Neural progenitor cell (in vitro differentiated cells): ENCODE measurements at places on chromosomes 11 and 22.

DNA sequence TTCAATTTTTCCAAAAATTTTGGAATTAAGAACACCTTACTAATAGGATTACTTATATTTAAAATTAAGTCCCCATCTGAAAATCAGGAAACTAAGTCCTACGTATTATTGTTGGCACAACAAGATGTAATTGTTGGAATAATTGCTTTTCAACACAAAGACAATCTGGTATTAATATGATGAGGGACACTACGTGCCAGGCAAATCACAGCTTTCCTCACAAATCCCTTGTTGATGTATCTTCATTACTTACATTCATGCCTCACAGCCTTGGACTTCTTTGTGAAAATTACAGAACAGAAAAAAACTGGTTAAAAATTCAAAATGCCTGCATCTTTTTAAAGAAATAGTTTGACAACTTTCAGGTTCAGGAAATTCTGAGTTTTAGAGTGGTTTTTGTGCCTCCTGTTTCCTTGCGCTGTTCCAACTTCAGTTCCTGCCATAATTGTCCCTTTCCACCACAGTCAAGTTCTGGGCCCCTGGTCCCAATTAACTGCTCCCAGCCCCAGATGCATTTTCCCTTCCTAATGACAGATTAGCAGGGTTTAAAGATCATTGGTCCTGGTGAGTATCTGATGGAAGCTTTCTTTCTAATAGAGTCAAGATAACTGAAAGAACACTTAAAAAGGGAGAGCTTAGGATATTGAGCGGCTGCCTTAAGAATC lies 23.3 kb upstream of the CCDC34 start:
- no peak for DNase-seq
- peak overlapping the region; percentile 97 for H3K27ac ChIP-seq
- peaks cover 53% of the 10 kb centered on the region for H3K4me1 ChIP-seq
- peaks cover 50% of the 10 kb centered on the region for H3K36me3 ChIP-seq

DNA sequence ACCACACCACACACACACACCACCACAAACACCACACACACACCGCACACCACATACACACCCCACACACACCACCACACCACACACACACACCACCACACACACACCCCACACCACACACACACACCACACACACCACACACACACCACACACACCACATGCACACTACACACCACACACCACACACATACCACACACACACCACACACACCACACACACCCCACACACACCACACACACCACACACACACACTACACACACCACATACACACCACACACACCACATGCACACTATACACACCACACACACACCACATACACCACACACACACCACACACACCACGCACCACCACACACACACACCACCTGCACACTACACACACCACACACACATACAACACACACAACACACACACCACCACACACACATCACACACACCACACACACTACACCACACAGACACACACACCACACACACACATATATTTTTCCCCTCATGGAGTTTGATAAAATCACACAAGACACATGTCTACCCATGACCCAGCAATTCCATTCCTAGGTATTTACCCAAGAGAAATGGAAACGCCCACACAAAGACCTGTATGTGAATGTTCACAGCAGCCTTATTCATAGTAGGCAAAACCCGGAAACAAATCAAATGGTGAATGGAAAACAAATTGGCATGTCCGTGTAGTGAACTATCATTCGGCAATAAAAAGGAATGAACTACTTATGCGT lies 14.3 kb downstream of the CD5 start:
- no peak for DNase-seq
- H3K36me3 ChIP-seq = no peaks in the 10 kb centered on the region
- H3K27me3 ChIP-seq = no peaks in the 10 kb centered on the region
- no peak overlapping the region for H3K4me3 ChIP-seq
- no peak overlapping the region for H3K27ac ChIP-seq

GRCh38 chr11:18036456-18036855 lies 9.6 kb downstream of the TPH1 start:
- H3K4me1 ChIP-seq = no peaks in the 10 kb centered on the region
- H3K27me3 ChIP-seq = peaks cover 7% of the 10 kb centered on the region
- no peak for DNase-seq
- no peak overlapping the region for H3K27ac ChIP-seq
- no peaks in the 10 kb centered on the region for H3K36me3 ChIP-seq

GRCh38 chr11:131446590-131447275 lies 76.3 kb downstream of the NTM start:
- H3K27ac ChIP-seq = no peak overlapping the region
- no peak for DNase-seq
- H3K27me3 ChIP-seq = no peaks in the 10 kb centered on the region
- peaks cover 7% of the 10 kb centered on the region for H3K4me1 ChIP-seq

- H3K4me3 ChIP-seq = no peak overlapping the region
- no peaks in the 10 kb centered on the region for H3K27me3 ChIP-seq
- H3K4me1 ChIP-seq = no peaks in the 10 kb centered on the region
- DNase-seq = no peak
Observed at GRCh38 chr11:110897035-110897434, 184.8 kb upstream of the ARHGAP20 start.

DNA sequence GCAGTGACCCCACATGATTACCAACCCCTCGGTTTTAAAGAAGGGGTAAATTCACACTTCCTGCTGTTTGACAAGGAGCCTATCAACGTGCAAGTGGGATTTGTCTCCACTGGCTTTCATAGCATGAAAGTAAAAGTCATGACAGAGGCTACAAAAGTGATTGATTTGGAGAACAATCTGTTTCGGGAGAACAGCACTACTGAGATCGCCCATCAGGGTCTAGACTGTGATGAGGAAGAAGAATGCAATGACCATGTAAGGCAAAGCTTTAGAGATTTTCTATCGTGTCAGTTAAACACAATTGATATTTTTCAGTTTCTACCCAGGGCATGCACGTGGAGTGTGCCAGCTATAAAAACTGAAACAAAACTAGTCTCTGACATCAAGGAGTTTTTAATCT lies 41.7 kb downstream of the HORMAD2 start:
- H3K27me3 ChIP-seq = no peaks in the 10 kb centered on the region
- H3K27ac ChIP-seq = no peak overlapping the region
- H3K4me1 ChIP-seq = no peaks in the 10 kb centered on the region

GRCh38 chr22:20788627-20789344 lies 14.9 kb downstream of the SERPIND1 start:
- no peak overlapping the region for H3K4me3 ChIP-seq
- no peaks in the 10 kb centered on the region for H3K4me1 ChIP-seq
- no peaks in the 10 kb centered on the region for H3K36me3 ChIP-seq
- no peaks in the 10 kb centered on the region for H3K27me3 ChIP-seq

DNA sequence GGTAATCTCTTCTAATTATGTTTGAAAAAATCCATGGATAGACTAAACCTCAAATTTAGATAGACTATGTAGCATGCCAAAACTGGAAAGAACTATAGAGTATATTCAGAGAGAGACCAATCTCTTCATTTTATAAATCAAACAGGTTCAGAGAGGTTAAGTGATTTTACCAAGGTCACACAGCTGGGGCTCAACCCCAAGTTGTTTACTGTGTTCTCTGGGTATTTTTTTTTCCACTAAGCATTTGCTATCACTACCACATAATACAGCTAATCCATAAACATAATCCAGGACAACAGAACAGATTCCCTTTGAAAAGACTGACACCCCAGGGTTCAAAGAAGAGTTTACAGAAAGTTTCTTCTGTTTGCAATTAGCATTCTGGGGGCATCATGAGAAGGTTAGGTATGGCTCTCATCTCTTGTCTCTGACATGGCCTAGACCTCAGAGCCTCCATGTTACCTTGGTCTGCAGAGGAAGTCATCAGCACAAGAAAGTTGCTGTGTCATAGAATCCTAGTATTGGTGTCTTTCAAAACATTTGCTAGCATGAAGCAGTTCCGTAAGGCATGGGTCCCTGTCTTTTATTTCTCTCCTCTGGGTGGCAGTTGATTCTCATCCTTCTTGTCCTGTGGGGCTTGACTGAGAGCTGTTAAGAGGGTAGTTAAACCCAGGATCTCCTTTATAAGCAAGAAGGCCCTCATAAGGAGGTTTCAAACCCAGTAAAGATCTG lies 94.5 kb upstream of the HSD17B12 start:
- no peak for DNase-seq
- H3K27ac ChIP-seq = no peak overlapping the region
- H3K4me1 ChIP-seq = peaks cover 11% of the 10 kb centered on the region
- H3K36me3 ChIP-seq = no peaks in the 10 kb centered on the region
- H3K27me3 ChIP-seq = peaks cover 75% of the 10 kb centered on the region
- H3K4me3 ChIP-seq = no peak overlapping the region

DNA sequence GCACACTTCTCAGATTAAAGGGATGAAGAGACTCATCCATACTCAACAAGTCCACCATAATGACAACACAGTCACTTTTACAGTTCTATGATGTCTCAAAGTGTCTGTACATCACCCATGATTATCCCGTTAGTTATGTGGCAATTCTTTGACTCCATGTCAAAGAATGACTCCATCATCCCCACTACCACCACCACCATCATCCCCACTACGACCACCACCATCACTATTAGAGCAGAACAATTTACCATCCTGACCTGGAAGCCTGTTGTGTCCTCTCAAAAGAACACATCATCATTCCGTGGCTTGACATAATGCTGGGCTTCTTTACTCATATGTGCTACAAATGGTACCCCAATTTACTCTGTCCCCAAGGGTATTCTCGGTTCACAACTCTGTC lies 13.7 kb downstream of the PRR5L start:
- no peak for DNase-seq
- no peaks in the 10 kb centered on the region for H3K4me1 ChIP-seq
- no peaks in the 10 kb centered on the region for H3K27me3 ChIP-seq
- H3K27ac ChIP-seq = no peak overlapping the region
- no peak overlapping the region for H3K4me3 ChIP-seq
- H3K36me3 ChIP-seq = no peaks in the 10 kb centered on the region

GRCh38 chr22:24059793-24060192 lies 48.7 kb downstream of the CABIN1 start:
- DNase-seq = no peak
- no peak overlapping the region for H3K4me3 ChIP-seq
- no peaks in the 10 kb centered on the region for H3K4me1 ChIP-seq
- H3K36me3 ChIP-seq = no peaks in the 10 kb centered on the region

GRCh38 chr11:58647141-58647699 lies 24.8 kb downstream of the CNTF start:
- no peak overlapping the region for H3K4me3 ChIP-seq
- peaks cover 11% of the 10 kb centered on the region for H3K4me1 ChIP-seq
- no peak overlapping the region for H3K27ac ChIP-seq
- H3K27me3 ChIP-seq = no peaks in the 10 kb centered on the region
- no peaks in the 10 kb centered on the region for H3K36me3 ChIP-seq

GRCh38 chr22:17319546-17319945 lies 49.7 kb upstream of the CECR2 start:
- peaks cover 26% of the 10 kb centered on the region for H3K4me1 ChIP-seq
- DNase-seq = peak; percentile 67
- H3K36me3 ChIP-seq = no peaks in the 10 kb centered on the region
- no peak overlapping the region for H3K4me3 ChIP-seq

DNA sequence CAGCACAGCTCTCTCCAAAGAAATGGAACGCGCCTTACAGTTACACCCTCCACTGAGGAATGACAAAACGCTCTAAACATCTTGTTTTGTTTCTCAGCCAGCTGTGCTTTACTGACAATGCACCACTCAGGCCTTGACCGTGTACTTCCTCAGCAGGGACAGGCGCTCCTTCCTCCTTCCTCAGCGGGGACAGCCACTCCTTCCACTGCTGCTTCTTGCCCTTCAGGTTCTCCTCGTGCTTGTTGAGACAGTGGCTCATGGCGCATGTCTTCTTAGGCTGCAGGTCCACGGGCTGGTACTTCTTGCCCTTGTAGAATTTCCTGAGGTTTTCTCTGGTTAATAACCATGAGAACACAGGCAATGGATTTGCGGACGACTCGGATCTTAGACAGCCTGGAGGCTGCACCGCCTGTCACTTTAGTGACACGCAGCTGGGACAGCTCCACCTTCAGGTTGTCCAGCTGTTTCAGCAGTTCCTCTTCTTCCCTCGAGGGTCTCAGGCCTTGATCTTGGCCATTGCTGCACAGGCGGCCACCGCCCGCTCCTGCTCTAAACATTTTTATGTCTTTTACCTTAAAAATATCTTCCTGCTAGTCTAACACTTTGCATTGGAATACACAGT lies 613.8 kb downstream of the BRD1 start:
- H3K27me3 ChIP-seq = no peaks in the 10 kb centered on the region
- H3K4me3 ChIP-seq = no peak overlapping the region
- no peak for DNase-seq

DNA sequence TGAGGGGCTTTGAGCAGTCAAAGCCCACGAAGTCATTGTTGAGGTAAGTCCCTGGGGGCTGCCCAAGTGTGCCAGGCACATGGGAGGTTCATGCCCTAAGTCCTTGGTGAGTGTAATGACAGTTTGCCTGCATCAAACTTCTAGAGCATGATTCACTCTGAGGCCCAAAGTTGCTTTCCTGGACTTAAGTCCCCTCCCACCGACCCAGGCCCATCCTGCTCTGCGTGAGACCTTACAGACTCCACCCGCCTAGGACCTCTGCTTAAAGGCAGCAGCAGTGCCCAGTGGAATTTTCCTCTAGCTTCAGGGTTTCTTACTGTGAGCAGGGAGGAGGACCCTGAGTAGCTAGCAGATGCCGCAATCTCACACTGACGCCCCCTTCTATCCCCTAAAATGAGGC lies 5.7 kb upstream of the PVALB start:
- H3K27me3 ChIP-seq = peaks cover 29% of the 10 kb centered on the region
- H3K4me3 ChIP-seq = no peak overlapping the region
- H3K4me1 ChIP-seq = peaks cover 36% of the 10 kb centered on the region
- DNase-seq = peak; percentile 56

- H3K27me3 ChIP-seq = no peaks in the 10 kb centered on the region
- DNase-seq = no peak
- H3K36me3 ChIP-seq = no peaks in the 10 kb centered on the region
- H3K27ac ChIP-seq = no peak overlapping the region
Observed at GRCh38 chr11:36147491-36147890, 141.7 kb downstream of the COMMD9 start.

DNA sequence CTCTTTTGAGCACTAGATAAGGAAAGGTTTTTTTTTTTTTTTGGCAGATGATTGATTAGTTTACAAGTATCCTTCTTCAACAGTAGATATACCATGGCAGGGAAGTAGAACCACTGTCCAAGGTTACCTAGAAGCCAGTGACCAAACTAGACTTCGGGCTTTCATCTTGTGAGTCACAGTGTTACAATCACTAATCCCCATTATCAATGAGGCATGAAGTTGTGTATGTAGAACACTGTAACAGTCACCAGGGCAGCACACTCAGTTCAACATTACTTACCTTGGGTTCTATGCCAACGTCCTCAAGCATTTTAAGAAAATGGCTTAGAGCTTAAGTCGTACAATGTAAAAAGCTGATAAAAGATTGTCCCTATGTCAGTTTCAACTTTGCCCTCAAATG lies 430.9 kb downstream of the ETS1 start:
- no peaks in the 10 kb centered on the region for H3K36me3 ChIP-seq
- H3K4me1 ChIP-seq = peaks cover 6% of the 10 kb centered on the region
- no peak overlapping the region for H3K27ac ChIP-seq
- peak; percentile 5 for DNase-seq
- H3K4me3 ChIP-seq = no peak overlapping the region

DNA sequence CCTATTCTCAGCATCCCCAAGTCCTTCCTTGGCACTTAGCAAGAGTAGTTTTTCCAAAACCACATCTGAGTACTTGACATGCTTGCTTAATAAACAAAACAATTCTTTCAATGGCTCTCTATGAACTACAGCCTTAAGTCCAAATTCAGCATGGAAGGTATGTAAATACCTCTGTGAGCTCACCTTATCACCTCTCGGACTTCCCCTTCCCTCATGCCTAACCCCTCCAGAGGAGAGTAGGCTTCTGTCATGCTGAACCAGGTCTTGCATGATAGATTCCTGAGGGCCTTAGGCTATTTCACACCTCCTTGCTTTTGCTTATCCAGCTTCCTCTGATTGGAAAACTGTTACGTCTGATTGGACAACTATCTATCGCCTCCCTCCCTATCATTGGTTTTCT lies 312.9 kb upstream of the CCDC90B start:
- H3K27ac ChIP-seq = no peak overlapping the region
- no peaks in the 10 kb centered on the region for H3K4me1 ChIP-seq
- H3K4me3 ChIP-seq = no peak overlapping the region
- H3K27me3 ChIP-seq = no peaks in the 10 kb centered on the region
- no peaks in the 10 kb centered on the region for H3K36me3 ChIP-seq
